CD4-positive, alpha-beta T cell treated with Interleukin-6 for 4 hours (primary cell): ENCODE measurements at places on chromosomes 13 and 19.

DNA sequence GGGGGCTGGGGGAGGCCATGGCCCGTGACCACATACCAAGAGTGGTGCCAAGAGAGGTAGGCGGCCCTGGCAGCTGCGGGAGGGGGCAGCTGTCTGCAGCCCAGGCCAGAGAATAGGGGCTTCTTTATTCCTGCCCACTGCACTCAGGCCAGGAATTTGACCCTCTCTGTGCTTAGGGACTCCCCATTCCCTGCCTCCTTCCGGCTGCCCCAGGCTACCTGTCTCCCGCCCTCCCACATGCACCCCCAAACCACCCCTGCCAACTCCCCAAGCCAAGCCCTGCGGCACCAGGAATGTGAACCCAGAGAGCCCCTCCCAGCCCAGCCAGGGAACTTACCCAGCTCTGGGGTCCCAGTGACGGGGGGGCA, 687 bp downstream of the PLEKHA4 start:
- DNase-seq, result no peak

GRCh38 chr13:105838231-105838630, 697.2 kb downstream of the EFNB2 start:
- no peak for DNase-seq

- no peak for DNase-seq
Measured at GRCh38 chr19:53372196-53372595, 6.7 kb downstream of the ZNF525 start.

- DNase-seq, result peak; percentile 13
Measured at GRCh38 chr19:21580101-21580500, 74.7 kb downstream of the ZNF429 start.

DNA sequence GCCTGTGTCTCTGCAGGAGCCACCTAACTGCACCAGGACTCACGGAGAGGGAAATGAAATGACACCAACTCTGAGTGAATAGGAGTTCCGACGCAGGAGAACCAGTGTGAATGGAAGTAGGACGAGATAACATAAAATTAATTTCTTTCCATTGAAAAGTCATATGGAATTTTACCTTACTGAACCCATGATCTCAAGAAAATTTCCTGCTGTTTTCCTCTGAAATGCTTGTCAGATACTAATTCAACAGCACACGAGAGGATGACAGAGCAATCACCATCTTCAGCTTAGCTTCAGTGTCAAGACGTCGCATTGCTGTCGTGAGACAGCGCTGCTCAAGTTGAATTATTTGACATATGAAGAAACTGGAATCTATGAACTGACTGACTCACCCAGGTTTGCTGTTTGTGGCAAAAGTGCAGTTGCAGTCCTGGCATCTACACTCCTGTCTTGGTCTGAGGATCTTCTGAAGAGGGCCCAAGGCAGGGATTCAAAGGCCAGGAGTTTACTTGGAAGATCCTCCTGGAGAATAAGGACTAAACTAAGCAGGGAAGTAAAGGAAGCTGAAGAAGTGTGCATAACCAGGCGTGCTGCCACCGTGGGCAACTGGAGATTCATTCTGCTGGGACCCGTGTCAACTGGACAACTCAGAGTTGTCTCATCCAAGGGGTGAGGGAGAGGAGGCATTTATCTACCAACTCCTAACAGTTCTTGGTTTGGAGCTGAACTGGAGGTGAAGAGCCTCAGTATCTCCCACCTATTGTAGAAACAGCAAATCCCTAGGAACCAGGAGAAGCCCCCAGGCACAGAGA, 214.4 kb upstream of the IRS2 start:
- DNase-seq, result no peak

GRCh38 chr13:113155201-113155600, 3.2 kb upstream of the PROZ start:
- no peak for DNase-seq

DNA sequence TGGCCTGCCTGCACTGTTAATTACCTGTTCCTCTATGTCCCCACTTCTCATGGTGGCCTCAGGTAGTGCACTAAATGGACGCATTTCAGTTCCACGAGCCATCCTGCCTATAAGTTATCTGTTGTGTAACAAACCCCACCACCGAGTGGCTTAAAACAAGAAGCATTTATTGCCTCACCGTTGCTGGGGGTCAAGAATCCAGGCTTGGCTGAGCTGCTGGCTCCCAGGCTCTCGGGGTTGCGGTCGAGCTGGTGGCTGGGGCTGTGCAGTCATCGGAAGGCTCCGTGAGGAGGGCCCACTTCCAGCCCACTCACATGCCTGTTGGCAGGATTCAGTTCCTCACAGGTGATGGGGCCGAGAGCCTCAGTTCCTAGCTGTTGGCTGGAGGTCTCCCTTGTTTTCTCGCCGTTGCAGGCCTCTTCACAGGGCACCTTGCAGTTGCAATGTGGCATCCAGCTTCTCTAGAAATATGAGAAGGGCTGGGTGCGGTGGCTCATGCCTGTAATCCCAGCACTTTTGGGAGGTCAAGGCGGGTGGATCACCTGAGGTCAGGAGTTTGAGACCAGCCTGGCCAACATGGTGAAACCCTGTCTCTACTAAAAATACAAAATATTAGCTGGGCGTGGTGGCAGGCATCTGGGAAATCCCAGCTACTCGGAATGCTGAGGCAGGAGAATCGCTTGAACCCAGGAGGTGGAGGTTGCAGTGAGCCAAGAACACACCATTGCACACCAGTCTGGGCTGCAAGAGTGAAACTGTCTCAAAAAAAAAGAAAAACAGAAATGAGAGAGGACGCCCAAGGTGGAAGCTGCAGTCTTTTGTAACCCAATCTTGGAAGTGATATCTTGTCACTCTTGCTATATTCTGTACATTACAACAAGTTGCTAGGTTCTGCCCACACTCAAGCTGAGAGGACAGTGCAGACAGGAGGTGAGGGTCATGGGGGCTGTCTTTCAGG, 6.5 kb upstream of the PTOV1 start:
- no peak for DNase-seq

DNA sequence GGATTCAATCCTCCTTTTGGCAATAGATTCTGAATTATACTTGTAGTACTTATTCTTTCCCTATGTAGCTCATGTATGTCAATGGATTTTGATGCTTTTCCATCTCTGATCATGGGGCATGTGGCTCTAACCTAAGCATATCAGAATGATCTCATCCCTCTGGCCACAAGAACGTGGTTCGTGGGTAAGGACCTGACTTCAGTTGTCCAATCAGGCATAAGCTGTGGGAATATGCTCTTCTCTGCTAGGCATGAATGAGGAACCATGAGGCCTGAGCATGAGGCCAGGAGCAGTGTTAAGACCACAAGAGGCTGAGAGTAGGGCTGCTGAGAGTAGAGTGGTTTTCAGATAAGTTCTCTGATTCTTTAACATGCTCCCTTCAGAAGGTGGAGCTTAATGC, 292.4 kb upstream of the TSHZ3 start:
- DNase-seq, result no peak

DNA sequence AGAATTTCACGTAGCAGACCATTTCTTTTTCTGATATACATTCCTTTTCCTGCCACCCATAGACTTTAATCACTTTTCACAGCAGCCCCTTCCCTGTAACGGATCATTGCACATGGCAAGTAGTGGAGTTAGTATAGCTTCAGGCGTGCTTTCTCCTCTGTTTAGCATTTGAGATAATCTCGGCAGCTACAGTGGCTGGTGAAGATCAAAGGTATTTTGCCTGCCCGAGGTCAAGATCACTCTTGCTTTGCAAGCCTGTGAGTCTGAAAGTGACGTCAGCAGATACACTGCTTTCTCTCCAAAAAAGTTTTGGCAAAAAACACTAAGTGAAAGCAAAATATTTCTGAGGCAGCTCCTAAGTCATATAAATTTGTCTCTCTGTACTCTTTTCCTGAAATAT, 260.0 kb downstream of the NDFIP2 start:
- DNase-seq, result no peak

- DNase-seq, result no peak
Measured at GRCh38 chr13:79663435-79663834, 182.5 kb downstream of the NDFIP2 start.

GRCh38 chr13:109869312-109870237, 83.2 kb upstream of the IRS2 start:
- no peak for DNase-seq

DNA sequence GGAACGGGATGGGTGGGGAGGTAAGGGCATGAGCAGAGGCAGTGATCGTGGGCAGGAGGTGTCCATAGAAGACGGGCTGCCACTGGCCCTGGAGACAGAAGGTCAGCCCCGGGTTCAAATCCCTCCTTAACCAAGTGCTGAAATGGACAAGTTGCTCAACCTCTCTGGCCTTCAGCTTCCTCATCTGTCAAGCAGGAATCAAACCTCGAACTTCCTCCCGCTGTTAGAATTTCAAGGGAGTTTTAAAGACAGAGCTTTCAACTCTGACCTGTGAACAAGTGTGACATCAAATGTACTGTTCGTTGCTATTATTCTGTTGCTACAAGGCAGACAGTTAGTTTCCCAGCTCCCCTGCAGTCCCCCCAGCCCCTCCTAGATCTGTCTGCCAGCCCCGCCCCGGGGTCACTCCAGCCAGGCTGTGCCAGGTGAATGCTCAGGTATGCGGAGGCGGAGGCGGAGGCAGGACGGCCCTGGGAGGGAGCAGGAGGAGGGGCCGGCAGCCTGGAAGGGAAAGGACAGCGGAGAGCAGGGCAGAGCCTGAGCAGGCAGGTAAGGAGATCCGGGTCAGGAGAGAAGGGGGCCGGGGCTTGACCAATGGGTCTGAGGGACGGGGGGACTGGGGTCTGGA, at the start of gene EPS8L1:
Gene EPS8L1 (plus strand): TSS at position 499 of the 628 bp plus-strand sequence. CDS start 576 bp downstream, outside the sequence.
- no peak for DNase-seq

DNA sequence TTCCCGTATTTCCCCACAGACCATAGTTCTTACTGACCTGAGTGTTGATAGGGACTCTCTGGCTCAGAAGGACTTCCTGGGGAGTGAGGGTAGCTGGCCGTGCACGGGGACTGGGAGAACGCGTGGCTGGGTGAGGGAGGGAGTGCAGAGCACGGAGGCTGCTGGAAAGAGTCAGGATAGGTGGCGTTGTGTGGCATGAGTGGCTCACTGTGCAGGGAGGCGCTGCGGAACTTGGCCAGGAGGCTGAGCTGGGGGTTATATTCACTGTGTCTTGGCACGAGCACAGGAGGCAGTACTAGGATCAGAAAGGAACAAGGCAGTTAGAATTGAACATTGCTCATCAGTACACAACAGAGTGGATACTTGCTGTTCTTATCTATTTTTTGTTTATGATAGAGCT, 47.4 kb downstream of the SMAD9 start:
- DNase-seq, result no peak

DNA sequence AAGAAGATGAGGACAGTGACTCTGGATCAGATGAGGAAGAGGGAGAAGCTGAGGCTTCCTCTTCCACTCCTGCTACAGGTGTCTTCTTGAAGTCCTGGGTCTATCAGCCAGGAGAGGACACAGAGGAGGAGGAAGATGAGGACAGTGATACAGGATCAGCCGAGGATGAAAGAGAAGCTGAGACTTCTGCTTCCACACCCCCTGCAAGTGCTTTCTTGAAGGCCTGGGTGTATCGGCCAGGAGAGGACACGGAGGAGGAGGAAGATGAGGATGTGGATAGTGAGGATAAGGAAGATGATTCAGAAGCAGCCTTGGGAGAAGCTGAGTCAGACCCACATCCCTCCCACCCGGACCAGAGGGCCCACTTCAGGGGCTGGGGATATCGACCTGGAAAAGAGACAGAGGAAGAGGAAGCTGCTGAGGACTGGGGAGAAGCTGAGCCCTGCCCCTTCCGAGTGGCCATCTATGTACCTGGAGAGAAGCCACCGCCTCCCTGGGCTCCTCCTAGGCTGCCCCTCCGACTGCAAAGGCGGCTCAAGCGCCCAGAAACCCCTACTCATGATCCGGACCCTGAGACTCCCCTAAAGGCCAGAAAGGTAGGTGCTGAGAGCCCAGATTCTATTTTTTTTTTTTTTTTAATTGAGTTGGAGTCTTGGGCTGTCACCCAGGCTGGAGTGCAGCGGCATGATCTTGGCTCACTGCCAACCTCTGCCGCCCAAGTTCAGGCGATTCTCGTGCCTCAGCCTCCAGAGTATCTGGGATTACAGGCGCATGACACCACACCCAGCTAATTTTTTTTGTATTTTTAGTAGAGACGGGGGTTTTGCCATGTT, 2.3 kb downstream of the PPP1R15A start:
- no peak for DNase-seq

- DNase-seq, result no peak
Measured at GRCh38 chr13:47901441-47901840, 99.6 kb downstream of the SUCLA2 start.

- DNase-seq, result peak; percentile 8
Measured at GRCh38 chr13:95403349-95404140, 102.3 kb upstream of the ABCC4 start.

DNA sequence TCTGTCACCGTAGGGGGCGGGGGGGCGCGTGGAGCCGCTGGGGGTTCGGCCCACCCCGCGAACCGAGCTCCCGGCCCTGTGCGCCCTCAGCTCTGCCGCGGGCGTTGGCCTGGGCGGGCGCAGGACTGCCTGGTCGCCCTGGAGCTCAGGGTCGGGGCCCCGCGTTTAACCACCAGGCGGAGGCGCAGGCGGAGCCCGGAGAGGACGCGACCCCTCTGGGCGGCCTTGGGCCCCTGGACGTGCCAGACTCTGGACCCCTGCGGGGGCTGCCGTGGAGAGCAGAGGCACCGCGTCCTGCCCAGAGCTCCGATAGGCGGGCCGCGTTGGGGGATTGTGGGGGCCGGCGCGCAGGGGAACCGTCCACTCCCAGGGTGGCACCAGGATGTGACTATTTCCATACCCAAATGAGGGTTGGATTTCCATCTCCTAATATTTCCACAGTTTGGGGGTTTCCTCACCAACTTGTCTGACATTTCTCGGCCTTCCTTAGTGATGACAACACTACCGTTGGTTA, 13.0 kb upstream of the USP29 start:
- DNase-seq, result no peak

- peak; percentile 34 for DNase-seq
Measured at GRCh38 chr19:8702350-8702749, 3.8 kb upstream of the ACTL9 start.

DNA sequence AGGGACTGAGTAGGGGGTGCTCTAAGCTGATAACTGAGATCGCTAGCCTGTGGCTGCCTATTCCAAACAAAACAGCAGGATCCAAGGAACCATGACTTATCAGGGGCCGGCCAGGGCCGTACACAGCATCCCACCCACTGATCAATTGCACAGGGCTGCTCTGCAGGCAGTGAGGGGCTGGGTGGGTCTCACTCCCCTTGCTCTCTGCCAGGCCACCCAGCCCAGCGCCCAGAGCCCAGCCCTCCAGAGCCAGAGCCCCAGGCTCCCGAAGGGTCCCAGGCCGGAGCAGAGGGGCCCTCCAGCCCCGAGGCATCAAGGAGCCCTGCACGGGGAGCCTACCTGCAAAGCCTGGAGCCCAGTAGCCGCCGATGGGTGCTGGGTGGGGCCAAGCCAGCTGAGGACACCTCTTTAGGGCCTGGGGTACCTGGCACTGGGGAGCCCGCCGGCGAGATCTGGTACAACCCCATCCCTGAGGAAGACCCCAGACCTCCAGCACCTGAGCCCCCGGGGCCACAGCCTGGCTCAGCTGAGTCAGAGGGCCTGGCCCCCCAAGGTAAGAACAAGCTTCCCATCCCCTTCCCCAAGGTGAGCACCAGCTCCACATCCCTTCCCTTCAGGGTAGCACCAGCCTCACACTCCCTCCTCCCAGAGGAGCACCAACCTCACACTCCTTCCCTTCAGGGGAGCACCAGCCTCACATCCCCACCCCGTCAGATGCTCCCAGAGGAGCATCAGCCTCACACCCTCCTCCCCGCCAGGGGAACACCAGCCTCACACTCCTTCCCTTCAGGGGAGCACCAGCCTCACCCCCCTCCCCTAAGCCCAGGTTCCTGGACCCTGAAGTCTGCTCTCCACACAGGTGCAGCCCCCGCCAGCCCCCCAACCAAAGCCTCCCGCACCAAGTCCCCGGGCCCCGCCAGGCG, 1.9 kb downstream of the SYDE1 start:
- no peak for DNase-seq

GRCh38 chr19:43820098-43820883, 6.8 kb upstream of the ZNF283 start:
- peak; percentile 39 for DNase-seq

- DNase-seq, result no peak
Measured at GRCh38 chr13:106329941-106330340, 205.5 kb downstream of the EFNB2 start.
